ENCODE measurements at places on chromosomes 6 and 20.

DNA sequence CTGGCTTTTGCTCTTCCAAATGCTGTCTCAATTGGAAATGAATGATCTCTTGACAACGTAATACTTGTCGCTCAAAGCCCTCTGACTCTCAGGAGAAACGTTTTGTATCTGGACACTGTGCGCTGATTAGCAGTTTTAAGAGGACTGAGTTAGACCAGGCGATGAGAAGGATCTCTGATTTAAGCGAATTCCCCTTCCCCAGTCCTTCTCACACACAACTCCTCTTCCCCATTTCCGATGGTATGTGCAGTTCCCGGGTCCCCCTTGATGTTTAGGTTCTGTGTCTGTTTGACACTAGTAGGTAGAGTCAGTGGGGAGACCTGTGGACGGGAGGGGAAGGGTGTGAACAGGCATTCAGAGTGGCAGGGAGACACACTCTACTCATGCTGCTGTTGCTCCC, 2.5 kb downstream of the ZDHHC14 start:
- DNase-seq = no peak

GRCh38 chr20:8078528-8078914, 53.5 kb upstream of the PLCB1 start:
- DNase-seq = no peak

DNA sequence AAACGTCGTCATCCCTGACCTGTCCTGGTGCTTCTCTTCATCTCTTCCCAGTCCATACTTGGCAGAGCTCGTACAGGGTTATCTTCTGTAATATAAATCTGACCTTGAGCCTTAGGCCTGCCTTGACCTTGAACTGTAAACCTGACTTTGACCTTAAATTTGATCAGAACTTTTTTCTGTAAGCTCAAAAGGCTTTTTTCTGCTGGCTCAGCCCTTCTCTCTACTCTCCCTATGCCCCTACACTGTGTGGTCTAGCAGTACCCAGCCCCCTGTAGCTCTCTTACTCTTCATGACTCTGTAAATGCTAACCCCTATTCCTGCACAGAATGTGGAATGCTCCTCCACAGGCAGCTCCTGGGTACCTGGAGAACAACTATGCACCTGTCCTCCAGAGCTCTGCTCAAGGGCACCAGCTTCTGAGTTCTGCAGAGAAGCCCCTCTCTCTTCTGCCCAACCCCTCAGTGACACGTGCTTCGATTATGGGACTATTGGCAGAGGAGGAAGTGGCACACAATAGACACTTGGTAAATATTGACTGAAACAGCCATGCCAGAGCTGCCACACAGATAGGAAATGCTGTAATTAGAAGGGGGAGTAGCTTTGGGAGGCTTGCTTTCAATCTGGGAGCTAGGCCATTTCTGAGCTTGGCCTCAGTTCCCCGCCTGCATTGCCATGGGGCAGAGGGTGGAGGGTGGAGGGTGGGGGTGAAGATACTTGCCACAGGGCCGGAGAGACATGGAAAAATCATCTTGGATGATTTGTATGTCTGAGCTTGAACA, 15.4 kb downstream of the SNPH start:
- no peak for DNase-seq

- DNase-seq = peak; percentile 66
Measured at GRCh38 chr6:138588805-138589434, 89.6 kb upstream of the NHSL1 start.

- no peak for DNase-seq
Measured at GRCh38 chr20:58880994-58881752, 28.7 kb downstream of the GNAS start.

GRCh38 chr6:3489961-3490624, 33.2 kb upstream of the SLC22A23 start:
- no peak for DNase-seq

DNA sequence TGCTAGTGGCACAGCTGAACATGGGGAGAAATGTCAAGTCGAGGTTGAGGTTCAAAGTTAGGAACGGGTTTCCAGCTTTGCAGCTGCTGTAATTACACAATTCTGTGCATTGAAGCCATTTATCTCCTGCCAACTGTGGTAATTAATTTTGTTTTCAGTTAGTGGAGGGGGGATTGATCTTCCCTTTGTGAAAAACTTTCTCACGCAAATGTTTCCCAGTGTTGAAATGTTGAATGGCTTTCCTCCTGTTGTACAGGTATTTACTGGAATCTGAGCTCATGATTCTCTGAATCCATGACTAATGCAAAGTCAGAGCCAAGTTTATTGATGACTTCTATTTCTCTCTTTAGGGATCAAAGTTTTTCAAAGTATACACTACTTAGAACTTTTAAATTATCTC, 198.4 kb upstream of the SLC35B3 start:
- no peak for DNase-seq
